Activated naive CD8-positive, alpha-beta T cell treated with anti-CD3 and anti-CD28 coated beads, Interleukin-2, amount 50 U/mL, for 16 hours (primary cell): ENCODE measurements at places on chromosomes 4 and X.

- no peak for DNase-seq
These were observed 3.0 kb upstream of the HTRA3 start for GRCh38 chr4:8266508-8266907.

DNA sequence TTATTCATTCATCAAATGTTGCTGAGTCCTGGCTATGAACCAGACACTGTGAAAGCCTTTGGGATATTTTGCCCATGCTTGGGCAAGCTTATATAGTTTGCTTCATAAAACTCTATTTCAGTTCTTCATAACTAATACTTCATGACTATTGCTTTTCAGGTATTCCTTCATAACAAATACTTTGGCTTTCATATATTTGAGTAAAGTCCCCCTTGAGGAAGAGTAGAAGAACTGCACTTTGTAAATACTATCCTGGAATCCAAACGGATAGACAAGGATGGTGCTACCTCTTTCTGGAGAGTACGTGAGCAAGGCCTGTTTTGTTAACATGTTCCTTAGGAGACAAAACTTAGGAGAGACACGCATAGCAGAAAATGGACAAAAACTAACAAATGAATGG, 1.7 kb upstream of the AFP start:
- DNase-seq, result no peak

GRCh38 chr4:1043651-1044468, 32.4 kb downstream of the FGFRL1 start:
- DNase-seq, result no peak

DNA sequence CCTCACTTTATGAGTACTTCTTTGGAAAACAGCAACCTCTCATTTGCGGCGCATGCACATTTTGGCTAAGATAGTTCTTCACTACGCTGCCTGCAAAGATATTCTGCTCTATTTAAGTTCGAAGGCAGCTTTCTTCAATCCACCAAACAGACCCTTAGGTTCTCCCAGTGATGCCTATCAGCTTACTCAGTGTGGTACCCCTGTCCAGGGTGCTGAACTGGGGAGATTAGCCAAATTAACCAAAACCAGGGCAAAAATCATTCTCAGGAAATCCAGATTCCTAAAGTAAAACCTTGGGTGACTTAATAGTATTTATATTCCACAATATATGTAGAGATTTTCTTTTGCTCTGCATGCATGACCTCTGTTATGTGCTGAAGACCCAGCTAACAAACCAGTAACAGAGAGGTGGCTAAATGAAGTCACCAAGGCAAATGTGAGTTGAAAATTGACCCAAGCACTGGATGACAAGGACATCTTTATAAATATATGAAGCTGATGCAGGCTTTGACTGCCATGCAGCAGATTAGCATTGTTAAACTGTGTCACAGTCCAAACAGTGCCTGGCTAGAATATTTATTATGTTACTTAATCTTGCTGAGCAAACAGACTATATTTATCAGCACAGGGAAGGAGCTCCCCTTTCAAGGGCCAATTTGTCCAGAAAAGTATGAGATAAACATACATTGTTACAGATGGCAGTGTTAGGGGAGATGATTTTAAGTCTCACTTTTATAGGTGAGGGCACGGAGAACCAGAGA, 418.2 kb downstream of the STIM2 start:
- no peak for DNase-seq

DNA sequence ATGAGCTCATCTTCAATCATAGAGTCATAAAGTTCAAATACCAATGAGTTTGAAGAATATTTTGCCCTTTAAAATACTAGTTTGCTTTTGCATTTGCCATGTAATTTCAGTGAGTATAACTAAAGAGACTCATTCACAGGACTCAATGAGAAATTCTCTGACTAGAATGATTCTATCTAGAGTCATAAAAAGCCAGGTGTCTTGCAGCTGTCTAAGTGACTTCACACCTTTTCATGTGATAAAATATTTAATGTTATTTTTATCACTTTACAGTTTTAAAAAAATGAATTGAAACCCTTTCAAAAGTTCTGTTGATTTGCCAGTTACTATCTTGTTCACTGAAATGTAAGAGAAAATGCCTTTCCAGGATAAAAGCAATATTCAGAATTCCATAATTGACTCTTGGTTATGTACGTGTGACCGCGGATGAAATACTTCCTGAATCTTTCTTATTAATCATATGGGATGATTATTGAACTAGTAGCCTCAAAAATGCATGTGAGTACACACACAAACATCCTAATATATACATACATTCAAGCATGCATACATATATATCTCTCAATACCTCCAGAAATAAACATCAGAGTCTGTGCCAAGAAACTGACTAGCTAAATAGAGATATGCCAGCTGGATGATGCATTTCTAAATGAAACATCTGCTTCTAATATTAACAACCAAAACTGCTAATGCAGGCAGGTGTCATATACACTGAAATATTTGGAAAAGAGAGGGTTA, 87.0 kb downstream of the GABRB1 start:
- DNase-seq, result no peak
